PC-3 (cell line): ENCODE measurements at places on chromosomes 7 and 10. TPM values are rescaled to one million over a fixed set of nuclear protein-coding genes. Genes with fewer than 3 reads are reported as not detected.

Gene YWHAG
- total RNA-seq, result 42.2 and 54.4 TPM in 2 replicates

Gene GNAT3
- total RNA-seq, result not detected in 2 replicates

Gene TMEM213
- total RNA-seq, result not detected in 2 replicates

- H3K4me1 ChIP-seq, result 0 out of 2 replicates have a peak, but pooled peaks cover 6% of the 10 kb centered on the region
- H3K36me3 ChIP-seq, result no peaks in the 10 kb centered on the region
- H3K27ac ChIP-seq, result no peak overlapping the region
Observed at GRCh38 chr10:117539361-117539773, 3.2 kb upstream of the EMX2 start.

Gene TBX20
- total RNA-seq, result 0.47 and 1.1 TPM in 2 replicates

Gene RBP3
- not detected in 2 replicates for total RNA-seq

Gene SORCS1
- 0.11 TPM in 1 of 2 replicates, not detected in the other for total RNA-seq

Gene ABCC2
- total RNA-seq, result 0.35 and 2.4 TPM in 2 replicates

DNA sequence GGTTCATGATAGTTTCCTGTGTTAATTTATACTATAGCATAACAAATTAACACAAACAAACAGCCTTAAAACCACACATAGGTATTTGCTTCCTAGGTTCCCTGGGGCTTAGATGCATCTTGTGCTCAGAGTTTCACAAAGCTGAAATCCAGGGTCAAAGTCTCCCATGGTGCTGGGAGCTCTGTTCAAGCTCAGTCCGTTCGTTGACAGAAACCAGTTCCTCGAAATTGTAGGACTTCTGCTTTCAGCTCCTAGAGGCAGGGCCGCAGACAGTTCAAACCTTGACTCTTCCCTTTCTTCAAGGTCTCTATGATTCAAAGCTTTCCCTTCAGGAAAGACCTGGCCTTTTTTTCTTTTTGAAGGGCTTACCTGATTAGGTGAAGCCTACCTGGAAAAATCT is 90.5 kb downstream of the VSTM2A start:
- no peaks in the 10 kb centered on the region for H3K4me1 ChIP-seq
- peaks cover 21% of the 10 kb centered on the region; the same call in 1 of the 2 replicates for H3K27me3 ChIP-seq
- no peak for DNase-seq
- H3K27ac ChIP-seq, result no peak overlapping the region
- no peaks in the 10 kb centered on the region for H3K36me3 ChIP-seq
- no peak overlapping the region for H3K4me3 ChIP-seq
